ENCODE measurements at places on chromosomes 2 and 18. TPM values are rescaled to one million over a fixed set of nuclear protein-coding genes. Genes with fewer than 3 reads are reported as not detected.

The THUMPD2 gene
- 15.8 TPM for total RNA-seq

The LHCGR gene
- not detected for total RNA-seq

The DES gene
- 0.77 TPM for total RNA-seq

The ITPRID2 gene
- total RNA-seq, result 76.5 TPM

The RPE gene
- 174 TPM for total RNA-seq

The ZDBF2 gene
- total RNA-seq, result 8.3 TPM

The COLEC11 gene
- total RNA-seq, result not detected

The GPAT2 gene
- 0.06 TPM for total RNA-seq

All from Daoy (cell line).